HEK293T (cell line): ENCODE measurements at places on chromosomes 6 and 20.
A peak's percentile ranks its signal among the peaks of the same experiment; 100 is the strongest.

DNA sequence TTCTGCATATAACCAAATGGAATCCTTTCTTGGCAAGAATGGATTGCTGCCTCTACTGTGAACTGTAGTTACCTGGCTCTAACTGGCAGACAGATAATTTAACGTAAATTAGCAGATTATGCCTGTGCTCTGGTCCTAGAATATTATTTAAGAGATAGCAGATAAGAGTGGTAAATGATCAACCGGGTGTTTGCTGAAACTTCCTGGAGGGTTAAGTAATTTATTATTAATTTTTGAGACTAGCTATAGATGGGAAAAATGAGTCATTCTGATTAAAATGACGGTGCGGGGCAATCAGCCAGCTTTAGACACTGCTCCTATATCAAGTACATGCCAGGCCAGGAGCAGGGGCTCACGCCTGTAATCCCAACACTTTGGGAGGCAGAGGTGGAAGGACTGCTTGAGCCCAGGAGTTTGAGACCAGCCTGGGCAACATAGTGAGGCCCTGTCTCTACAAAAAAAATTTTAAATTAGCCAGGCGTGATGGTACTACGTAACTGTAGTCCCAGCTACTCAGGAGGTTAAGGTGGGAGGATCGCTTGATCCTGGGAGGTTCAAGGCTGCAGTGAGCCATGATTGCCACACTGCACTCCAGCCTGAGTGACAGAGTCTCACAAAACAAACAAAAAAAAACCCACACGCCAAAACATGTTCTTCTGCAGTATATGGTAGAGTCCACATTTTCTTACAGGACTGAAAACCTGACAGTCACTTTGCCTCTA lies 22.6 kb downstream of the B4GALT5 start:
- no peak for DNase-seq

- no peak for DNase-seq
Measured at GRCh38 chr6:143966312-143966711, 41.7 kb downstream of the PLAGL1 start.

GRCh38 chr6:150208611-150209352 lies 65.9 kb downstream of the PPP1R14C start:
- no peak for DNase-seq

- DNase-seq, result no peak
Measured at GRCh38 chr20:56932575-56933330, 303.6 kb downstream of the TFAP2C start.

- DNase-seq, result no peak
Measured at GRCh38 chr20:1212023-1212422, 8.8 kb downstream of the C20orf202 start.

DNA sequence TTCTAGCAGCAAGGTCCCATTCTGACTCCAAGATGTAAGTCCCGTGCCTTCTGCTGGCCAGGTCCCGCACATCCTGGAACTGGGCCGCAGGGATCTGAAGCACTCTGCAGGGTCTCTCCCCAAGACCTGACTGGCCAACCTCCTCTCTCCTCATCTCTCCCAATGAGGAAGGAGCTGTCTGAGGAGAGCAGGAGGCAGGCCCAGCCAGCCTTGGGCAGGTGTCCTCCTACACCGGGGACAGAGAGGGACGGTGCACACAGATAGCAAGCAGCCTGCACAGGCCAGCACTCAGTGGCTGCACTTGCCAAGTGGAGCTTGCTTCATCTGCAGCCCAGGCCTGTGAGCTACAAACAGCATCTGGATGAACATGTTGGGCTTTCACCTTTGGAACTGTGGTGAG lies 76.8 kb upstream of the CD93 start:
- no peak for DNase-seq

GRCh38 chr20:63425846-63426485 lies 46.5 kb downstream of the KCNQ2 start:
- no peak for DNase-seq

GRCh38 chr6:37368961-37369320 lies 15.2 kb downstream of the RNF8 start:
- DNase-seq, result no peak

DNA sequence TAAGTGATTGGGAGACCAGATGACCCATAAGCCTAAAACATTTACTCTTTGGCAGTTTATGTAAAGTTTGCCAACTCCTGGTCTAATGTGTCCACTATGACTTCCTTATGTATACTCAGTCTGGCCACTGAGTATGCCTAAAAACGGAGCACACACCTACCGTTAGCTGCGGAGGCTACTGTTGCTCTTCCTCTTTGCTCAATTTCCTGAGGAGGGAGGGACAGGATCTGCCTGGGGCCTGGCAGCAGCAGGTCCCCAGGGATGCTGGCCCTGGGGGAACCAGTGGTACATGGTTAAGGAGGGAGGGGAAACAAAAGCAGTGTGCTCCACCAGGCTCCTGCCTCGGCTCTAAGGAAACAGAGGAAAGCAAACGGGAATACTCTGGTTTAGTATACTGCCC lies 113.5 kb downstream of the CDYL start:
- DNase-seq, result no peak

GRCh38 chr6:3977875-3978711 lies 100.8 kb downstream of the FAM217A start:
- DNase-seq, result peak; percentile 42

GRCh38 chr6:163634211-163635171 lies 220.0 kb downstream of the QKI start:
- no peak for DNase-seq

DNA sequence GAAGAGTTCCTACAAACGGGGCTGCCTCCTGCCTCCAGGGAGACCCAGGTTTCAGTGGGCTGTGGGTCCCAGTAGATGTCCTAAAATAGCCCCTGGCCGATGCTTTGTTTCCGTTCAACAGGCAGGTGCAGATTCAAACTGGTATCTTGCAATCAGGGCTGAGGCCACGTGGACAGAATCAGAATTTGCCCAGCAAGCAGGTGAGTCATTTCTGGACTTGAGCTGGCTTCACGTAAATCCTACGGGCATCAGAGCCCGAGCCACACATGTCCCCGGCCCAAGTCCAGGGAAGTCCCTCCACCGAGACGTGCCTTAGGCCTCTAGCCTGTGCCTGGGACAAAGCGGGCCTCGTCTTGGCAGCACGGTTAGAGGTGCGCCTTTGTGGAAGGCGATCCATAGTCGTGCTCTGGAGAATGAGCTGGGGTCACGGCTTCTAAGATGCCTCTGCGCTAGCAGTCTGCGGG lies 101.6 kb upstream of the FRMD1 start:
- no peak for DNase-seq

DNA sequence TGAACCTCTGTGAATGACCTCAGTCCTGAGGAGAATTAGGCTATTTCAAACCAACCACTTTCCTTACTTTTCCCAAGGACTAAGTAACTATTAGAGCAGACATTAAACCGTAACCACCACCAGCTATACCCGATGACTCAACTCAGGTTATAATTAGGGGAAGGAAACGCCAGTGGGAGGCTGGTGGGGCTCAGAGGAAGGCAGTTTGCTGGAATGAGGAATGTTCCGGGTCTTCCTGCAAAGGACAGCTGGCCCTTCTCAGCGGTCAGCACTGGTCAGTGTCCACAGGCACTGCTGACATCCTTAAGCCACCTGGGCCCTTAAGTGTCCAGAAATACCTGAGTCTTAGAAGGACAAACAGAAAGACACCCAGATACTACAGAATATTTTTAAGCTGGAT lies 515.2 kb downstream of the MAFB start:
- no peak for DNase-seq

DNA sequence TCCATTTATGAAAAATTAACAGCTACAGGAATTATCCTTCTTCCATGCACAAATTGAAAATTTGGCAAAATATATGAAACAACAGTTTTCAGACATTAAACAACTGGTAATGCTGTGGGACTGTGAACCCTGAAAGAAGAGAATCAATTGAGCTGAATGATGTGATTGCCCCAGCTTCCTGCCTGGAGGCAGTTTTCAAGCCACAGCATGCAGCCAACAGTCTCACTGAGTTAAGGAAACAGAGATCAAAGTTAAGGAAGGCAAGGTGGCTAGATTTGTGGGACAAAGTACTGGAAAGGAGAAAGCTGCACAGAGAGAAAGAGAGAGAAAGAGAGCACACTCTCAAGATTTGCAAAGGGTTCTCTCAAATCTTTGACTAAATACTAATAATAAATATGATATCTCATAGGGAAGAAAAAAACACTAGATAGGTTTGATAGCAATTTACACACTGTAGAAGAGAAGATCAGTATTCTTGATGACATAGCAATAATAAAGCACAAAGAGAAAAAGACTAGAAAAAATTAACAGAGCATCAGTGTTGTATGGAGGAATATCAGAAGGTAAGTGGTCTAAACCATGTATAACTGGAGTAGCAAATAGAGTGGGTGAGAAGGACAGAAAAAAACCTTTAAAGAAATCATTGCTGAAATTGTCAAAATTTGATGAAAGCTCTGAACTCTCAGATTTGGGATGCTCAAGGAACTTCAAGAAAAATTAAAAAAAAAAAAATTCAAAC lies 70.1 kb upstream of the CNKSR3 start:
- no peak for DNase-seq

GRCh38 chr6:139522511-139523220 lies 148.2 kb upstream of the CITED2 start:
- DNase-seq, result no peak

GRCh38 chr6:144285548-144285797 lies 338 bp downstream of the UTRN start:
- DNase-seq, result no peak

GRCh38 chr20:33310327-33310899 lies 27.4 kb downstream of the BPIFB1 start:
- no peak for DNase-seq

DNA sequence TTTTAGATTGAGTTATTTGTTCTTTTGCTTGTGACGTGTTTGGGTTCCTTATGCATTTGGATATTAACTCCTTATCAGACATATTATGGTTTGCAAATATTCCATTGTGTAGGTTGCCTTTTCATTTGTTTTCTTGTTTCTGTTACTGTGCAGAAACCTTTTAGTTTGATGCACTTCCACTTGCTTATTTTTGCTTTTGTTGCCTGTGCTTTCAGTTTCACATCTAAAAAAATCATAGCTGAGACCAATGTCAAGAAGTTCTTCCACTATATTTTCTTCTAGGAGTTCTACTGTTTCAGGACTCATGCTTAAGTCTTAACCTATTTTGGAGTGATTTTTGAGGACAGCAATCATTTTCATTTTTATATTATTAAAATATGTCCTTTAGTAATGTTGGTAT lies 113.5 kb downstream of the EPM2A start:
- no peak for DNase-seq

DNA sequence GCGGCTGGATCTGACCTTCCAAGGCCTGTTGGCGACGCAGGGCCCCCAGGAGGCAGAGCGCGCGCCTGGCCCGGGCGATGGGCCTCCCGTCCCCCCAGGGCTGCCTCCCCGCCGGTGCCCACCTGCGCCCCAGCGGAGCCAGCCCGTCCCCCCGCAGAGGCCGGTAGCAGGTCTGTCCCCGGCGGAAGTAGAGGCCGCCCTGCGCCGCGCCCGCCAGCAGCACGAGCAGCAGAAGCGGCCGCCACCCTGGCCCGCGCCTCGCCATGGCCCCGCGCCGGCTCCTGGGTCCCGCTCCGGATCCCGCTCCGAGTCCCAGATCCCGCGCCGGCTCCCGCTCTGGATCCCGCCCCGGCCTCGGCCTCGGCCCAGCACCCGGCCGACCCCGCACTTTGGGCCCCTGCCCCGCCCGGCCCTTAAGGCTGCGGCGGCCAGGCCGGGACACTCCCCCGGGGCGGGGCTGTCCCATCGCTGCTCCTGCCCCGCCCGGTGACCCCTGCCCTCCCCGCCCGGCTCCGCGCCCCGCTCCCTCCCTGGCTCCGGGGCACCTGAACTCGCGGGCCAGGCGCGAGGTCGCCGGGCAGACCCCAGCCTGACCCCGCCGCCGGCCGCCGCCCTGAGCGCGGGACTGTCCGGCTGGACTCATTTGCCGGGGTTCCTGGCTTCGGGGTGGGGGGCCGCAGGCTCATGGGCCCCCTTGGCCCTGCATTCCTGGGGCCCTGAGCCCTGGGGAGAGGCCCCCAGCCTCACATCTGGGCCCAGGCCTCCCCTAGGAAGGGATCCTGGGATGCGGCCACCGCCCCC lies at the start of gene CTSZ:
CTSZ (minus strand) TSS at position 391 of the 801 bp plus-strand sequence; CDS start at position 265, 126 bp downstream.
- no peak for DNase-seq

DNA sequence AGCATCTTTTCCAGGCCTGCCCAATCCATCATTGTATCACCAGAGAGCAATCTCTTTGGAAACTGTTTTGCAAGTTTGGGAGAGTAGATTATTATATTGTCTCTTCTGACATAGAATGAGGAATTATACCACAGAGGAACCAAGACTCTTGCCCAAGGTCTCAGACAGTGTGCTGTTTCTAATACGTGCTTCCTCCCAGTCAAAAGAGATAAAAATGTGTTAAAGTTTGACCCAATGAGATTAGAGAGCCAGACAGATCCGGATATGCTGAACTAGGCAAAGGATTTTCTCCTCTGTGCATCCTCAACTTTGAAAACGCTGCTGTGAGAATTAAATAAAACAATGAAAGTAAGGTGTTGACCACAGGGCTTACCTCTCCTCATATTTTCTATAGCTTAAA lies 18.6 kb upstream of the NT5E start:
- DNase-seq, result no peak

- DNase-seq, result no peak
Measured at GRCh38 chr6:157592980-157593379, 212.0 kb downstream of the ZDHHC14 start.

GRCh38 chr6:44527181-44527580 lies 139.7 kb downstream of the CDC5L start:
- no peak for DNase-seq

GRCh38 chr20:11214256-11214840 lies 540.5 kb upstream of the JAG1 start:
- no peak for DNase-seq

DNA sequence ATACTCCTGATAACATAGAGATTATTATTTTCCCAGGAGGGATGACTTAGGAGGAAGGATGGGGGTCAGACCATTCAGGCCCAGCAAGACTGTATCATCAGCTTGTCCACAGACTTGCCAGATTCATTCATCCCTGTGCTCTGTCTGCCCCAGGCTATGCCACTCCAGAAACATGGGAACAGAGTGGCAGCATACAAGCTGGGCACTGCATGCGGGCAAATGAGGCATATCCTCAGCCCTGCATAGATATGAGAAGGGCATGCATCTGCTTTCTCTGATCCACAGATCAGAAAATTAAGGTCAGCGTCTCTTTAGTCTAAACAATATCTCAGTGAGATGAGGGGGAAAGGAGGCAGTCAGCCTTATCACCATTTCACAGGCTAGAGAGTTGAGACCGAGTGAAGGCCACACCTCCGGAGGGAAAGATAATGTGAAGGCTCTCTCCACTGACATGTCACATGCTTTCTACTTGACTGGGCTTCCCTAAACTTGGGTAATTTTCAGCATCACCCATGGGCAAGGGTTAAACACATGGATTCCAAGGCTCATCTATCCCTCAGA lies 140.5 kb downstream of the TFAP2B start:
- DNase-seq, result no peak

DNA sequence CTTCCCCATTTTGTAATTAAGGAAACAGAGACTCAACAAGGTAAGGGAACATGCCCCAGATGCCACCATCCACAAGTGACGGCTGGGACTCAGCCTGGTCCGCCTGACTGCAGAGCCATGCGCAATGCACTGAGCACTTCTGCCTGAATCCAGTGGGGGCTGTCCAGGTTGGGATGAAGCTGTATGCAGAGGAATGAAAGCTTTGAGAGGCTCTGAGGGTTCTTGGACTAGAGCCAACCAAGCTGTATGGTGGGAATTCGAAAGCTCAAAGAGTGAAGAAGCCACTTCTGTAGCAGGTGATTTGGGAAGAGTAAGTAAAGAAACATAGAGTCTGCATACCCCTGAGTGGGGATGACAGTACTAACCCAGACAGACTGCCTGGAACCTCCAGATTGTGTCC lies 127.6 kb upstream of the AKAP12 start:
- no peak for DNase-seq
